ENCODE measurements at places on chromosomes 11 and 22.

DNA sequence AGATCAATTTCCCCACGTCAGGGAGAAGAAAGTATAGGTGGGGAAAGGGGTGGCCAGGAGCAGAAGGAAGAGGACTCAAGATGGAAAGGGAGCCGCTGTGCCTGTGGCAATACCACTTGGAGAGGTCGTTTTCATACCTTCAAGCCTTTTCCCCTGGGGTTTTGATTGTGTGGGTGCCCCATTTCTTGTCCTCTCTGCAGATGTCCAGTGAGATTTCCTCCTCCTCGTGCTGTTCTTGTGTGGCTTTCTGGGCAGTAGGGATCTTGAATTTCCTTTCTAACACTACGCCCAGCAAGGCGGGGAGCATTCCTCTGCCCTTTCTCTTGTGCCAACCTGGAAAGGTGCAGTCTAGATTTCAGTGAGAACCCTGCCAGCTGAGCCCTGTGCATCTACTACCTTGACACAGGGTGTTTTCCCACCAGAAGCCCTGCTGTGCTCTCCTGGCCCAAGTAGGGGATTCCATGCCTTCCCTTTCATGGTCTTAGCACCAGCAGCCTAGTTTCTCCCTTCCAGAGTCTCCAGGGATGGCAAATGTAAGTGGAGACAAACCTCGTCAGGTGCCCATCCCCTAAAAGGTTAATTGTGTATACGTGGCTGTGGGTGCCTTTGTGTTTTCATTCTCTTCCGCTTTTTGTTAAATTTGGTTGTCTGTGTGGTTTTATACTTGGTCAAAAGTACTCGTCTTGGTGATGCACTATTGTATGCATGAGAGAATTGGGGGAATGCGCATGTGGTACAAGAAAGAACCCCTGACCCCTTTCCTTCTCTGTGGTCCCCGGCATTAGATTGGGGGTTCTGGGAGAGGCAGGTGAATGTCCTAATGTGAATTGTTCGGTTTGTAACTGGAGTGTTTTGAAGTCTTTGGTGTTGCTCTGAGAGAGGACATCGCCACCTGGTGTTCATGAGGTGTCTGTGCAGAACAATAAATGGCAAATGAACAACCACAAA is 71.4 kb upstream of the MPEG1 start:
- DNase-seq: peak; percentile 19

DNA sequence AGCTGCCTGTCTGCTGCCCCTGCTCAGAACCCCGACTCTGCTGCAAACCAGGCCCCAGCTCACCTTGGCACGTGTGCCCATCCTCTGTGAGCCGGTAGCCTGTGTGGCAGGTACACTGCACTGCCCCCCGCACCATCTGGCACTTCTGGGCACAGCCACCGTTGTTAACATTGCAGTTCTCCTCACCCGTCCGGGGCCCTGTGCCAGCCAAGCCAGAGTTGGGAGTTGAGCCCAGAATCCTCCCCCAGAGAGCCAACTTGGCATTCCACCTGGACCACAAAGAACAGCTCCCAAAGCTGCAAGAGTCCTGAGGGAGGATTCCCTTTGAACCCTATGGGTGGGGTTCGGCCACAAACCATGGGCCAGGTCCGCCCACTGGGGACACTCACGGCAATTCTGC is 22.5 kb downstream of the LRP4 start:
- DNase-seq: no peak

GRCh38 chr11:17013548-17014320 is 480 bp downstream of the PLEKHA7 start:
- DNase-seq: peak; percentile 17

- no peak for DNase-seq
These were observed 29.4 kb downstream of the SHISA8 start for GRCh38 chr22:41885516-41885915.

- DNase-seq: no peak
These were observed 79.7 kb upstream of the KCNQ1OT1 start for GRCh38 chr11:2779499-2779980.

DNA sequence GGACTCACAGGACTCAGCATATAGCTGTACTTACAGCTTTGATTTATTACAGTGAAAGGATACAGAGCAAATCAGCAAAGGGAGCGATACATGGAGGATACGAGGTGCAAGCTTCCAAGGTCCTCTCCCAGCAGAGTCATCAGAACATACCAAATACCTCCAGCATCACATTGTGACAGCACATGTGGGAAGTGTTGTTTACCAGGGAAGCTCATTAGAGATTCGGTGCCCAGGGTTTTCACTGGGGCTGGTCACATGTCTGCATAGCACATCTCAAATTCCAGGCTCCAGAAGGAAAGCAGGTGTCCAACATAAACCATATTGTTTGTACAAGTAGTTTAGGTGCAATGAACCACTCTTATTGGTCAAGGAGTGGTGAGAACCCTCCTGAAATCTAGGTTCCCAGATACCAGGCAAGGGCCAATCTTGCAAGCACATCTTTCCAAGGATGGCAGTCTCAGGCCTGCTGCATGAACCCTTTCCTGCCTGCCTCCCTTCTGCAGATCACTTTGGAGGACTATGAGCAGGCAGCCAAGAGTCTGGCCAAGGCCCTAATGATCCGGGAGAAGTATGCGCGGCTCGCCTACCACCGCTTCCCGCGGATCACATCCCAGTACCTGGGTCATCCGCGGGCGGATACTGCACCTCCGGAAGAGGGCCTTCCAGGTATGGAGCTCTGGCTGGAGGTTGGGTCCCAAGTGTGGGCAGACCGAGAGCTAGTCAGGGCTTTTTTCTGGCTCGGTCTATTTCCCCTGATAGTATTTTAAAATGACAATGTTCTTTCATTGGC is 26.7 kb downstream of the AMPD3 start:
- no peak for DNase-seq

- DNase-seq: no peak
These were observed 13.2 kb downstream of the IGLL1 start for GRCh38 chr22:23566705-23567475.

DNA sequence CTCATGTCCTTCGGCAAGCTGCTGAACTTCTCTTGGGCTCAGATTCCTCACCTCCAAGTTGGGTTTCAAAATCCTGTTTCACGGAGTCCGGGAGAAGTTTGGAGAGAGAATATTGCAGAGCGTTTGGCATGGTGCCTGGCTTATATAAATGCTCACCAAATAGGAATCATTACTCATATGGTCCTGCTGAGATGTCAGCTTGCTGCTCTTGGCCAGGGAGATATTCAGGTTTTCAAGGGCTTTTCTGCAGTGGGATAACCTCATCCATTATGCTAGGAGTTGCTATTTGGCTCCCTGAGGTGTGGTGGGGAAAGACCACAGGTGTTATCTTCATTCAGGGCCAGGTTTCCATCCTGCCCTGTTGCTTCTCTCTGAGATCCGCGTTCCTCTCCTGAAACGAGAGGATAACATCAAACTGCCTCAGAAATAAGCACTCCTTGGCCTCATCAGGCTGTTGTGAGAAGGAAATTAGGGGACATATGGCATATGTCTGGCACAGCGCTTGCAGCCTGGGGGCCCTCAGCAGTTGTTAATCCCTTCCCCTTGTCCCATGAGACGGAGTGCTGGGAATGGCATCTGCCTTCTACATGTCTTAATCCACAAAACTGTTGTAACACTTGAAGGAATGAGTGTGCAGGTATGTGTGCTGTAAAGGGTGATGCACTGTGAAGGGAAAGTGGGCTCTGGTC is 29.9 kb upstream of the ACER3 start:
- no peak for DNase-seq

DNA sequence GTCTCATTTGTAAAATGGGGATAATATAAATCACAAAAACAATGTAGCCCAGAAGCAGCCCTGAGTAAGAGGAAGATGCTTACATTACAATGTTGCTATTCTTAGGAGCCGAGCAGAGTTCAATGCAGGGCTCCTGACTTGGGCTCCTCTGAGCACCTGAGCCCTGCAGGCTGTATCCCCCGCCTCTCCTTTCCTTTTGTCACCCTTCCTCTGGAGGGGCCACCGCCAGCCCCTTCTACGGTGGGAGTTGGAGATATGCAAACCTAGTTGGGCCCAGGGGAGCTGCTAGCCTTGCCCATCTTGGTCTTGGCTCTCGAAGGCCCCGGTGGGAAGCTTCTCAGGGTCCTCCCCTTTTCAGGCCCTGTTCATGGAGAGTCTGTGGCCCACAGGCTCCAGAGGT is 8.4 kb upstream of the CSNK1E start:
- DNase-seq: no peak

DNA sequence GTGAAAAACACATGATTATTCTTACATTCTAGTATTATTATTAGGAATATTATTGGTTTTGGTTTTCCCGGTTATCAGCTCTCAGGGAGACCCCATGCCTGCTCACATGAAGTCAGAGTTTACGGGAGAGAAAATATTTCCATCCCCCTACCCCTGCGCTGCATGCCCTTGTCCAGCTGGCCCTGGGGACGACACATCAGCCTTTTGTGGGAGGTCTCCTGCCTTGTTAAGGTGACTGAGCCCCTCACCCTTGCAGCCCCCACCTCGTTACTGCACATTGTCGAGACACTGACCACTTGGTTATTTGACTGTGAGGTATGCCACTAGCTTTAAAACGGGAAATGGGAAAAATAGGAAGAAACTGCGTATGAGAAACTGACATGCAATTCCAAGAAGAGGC is 63.0 kb downstream of the PARVG start:
- no peak for DNase-seq

- no peak for DNase-seq
These were observed 61.1 kb downstream of the FDX1 start for GRCh38 chr11:110490886-110491285.

DNA sequence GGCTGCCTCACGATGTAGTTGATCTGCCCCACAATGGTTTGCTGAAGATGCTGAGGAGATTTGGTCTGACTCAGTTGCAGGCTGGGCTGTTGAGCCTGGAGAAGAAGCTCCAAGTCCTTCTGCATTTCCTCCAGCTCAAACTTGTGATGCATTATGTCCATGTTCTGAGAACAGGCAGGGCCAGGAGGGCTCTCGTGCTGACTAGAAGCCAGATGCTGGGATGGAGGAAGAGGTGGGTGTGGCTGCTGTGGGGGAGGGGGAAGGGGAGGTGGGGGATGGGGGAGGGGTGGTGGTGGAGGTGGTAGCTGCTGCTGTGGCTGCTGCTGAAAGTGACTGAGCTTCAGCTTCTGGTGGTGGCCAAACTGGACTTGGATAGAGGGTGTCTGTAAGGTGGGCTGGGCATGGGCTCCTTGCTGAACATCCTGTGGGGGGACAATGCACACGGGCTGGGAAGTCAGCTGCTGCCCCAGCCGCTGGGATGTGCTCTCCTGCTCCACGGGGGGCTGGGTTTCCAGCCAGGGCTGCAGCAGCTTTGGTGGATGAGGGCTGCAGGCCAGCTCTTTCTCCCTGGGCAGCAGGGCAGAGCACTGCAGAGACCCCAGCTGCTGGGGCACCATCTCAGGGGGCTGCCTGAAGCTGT is 42.1 kb downstream of the TRIM66 start:
- no peak for DNase-seq

- no peak for DNase-seq
These were observed 978 bp downstream of the CSDC2 start for GRCh38 chr22:41561788-41562187.

DNA sequence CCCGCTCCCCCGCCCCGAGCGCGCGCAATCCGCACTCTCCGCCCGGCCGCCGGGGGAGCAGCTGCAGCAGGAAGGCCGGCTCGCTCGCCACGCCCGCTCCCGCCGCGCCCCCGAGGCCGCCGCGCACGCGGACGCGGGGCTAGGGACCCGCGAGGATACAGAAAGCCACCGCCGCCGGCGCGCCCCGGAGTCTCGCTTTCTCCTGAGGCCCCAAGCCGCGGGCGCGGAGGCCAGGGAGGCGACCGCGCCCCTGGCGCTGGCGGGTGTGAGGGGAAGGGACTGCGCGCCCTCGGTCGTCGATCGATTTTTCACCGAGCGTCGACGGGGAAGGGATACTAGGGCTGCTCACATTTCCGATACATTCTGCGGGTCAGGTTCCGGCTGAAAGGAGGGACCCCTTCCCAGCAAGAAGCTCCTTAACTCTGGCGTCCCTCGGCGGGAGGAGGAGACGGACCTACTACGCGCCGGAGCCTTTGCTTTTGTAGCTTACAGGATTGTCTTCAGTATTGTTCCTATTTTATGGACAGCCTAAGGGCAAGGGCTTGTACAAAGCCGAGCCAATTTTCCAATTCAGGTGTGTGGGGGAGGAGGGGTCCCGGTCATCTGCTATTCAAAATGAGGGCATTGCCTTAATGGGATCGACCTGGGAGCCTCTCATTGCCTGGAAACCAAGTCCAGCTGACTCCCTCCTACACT is 416 bp upstream of the GAB2 start:
- peak; percentile 71 for DNase-seq

- DNase-seq: no peak
These were observed 78.4 kb downstream of the PTPRJ start for GRCh38 chr11:48058788-48059187.

GRCh38 chr22:41557401-41558240 is 3.2 kb upstream of the CSDC2 start:
- no peak for DNase-seq

GRCh38 chr11:127458561-127458960 is 458.0 kb upstream of the KIRREL3 start:
- no peak for DNase-seq

DNA sequence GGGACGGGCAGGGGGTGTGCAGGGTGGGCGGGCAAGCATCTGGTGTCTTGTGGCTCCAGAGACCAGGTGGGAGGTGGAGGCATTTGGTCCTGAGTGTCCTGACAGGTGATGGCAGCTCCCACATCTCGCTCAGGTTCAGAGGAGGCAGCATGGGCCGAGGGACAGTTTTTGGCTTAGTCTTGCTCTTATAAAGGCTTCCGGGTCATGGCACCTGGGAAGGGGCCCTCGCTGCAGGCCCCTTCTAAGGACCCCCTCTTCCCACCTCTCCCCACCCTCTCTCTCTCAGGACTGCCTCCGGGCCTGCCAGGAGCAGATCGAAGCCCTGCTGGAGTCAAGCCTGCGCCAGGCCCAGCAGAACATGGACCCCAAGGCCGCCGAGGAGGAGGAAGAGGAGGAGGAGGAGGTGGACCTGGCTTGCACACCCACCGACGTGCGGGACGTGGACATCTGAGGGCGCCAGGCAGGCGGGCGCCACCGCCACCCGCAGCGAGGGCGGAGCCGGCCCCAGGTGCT is 9.9 kb downstream of the CCND1 start:
- no peak for DNase-seq

DNA sequence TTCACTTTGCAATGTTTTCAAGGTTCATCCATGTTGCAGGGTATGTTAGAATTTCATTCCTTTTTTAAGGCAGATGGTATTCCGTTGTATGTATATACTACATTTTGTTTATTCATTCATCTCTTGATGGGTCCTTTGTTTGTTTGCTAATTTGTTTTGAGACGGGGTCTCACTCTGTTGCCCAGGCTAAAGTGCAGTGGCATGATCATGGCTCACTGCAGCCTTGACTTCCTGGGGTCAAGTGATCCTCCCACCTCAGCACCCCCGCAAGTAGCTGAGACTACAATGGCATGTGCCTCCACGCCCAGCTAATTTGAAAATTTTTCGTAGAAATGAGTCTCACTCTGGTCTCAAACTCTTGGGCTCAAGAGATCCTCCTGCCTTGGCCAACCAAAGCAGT is 6.2 kb downstream of the UVRAG start:
- DNase-seq: no peak

- no peak for DNase-seq
These were observed 635 bp upstream of the LDHA start for GRCh38 chr11:18393581-18394274.

DNA sequence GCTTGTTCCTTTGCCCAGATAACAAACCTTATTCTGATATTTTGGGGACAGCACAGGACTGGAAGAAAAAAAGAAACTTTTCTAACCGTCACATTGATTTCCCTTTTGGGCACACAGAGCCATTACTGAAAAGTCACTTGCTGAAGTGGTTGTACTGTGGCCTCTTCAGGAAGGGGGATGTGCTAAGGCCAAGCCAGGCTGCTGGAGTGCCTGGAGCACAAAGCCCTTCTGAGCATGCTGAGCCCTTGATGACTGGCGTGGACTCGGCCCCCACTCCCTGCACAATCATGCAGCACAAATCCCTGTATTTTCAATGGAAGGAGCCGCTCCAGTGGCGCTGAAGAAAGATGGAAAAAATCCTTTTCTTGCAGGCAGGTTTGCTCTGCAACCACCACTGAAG is 164.2 kb downstream of the NTM start:
- no peak for DNase-seq
